Retinal pigment epithelial cell (primary cell): ENCODE measurements at places on chromosomes 5 and 9.

DNA sequence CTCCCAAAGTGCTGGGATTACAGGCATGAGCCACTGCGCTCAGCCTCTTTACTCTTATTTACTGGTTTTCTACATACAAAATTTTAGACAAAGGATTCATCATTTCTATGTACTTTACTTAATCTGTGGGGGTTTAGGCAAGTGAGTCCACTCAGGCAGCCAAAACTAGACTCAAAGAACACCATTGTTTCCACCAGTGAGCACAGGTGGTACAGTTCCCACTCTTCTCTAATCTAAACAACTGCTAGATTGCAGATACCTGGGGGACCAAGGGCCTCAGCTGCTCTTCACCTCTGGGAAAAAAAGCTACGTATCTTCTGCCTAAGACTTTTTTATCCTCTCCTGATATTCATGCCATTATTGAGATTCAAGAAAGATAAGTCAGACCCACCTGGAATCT, 260.1 kb downstream of the EBF1 start:
- DNase-seq, result no peak

DNA sequence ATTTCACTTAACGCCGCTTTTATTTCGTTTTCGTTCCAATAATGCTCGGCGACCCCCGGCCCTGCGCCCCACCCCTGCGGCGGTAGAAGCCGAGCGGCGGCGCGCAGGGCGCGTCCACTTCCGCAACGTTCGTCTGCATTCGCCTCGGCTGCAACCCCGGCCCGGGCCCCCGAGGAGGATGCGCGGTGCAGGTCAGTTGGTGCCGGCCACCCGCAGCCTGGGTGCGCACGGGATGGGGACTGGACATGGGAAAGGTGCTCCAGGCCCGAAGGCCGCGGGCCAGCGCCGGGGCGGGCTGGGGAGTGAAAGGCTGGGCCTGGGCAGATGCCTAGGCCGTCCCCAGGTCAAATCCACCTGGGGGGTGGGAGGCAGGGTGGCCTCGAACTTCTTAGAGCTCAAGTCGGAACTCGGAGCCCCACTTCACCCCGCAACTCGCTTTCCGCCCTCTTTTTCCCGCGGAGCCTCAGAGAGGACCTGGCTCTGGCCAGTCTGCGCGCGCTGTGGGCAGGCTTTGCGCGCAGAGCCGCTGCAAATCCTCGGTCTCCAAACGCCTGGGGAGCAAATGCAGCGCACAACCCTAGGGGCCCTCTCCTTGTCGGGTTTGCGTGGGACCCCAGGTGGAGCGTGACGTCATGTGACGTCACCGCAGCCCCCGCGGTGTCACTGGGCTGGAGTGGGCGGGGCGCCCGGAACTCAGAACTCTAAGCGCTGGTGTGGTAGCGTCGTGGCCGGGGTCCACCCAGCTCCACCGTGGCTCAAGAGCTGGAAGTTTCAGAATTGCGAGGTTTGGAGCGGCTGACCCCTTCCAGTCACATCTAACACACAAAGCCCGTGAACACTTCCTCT, 3.3 kb downstream of the TLX3 start:
- DNase-seq, result no peak

- DNase-seq, result no peak
These were observed 30.4 kb downstream of the NR3C1 start for GRCh38 chr5:143373076-143373475.

GRCh38 chr5:173866243-173866857, 21.8 kb upstream of the CPEB4 start:
- DNase-seq, result no peak

GRCh38 chr5:155912291-155912690, 414.7 kb upstream of the SGCD start:
- DNase-seq, result no peak

DNA sequence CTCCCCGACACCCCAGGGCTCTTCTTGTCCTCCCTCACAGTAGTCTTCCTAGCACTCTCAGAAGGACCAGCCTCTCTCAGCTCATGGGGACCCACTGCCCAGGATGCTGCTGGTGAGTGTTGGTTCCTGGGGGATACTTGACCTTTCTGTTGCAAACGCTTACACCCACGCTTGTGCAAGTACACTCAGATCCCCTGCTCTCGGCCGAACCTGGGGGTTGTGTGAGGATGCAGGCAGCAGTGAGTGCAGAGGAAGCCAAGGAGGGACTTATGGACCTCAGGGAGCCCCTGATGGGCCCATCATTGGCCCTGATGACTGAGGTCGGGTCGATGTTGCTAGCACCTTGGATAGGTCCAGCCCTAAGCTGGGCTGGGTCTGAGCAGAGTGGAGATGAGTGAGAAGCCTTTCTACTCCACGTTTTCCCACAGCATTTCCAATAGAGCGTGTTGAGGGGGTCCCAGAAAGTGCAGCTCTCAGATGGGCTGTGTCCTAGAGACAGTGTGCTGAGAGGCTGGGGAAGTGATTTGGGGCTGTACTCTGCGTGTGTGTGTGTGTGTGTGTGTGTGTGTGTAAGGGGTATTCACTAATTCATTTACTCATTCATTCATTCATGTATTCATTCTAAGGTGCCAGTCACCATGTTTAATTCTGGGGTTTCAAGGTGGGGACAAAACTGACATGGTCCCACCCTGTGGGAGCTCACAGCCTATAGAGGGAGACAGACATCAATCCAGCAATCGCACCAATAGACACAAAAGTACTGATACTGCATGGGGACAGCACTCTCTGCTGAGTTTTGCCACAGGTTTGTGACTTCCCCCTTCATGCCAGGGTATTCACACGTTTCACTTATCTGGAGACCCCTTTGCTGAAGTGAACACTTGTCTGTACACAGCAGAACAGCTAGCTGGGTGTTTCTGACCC, 25.2 kb upstream of the PITX1 start:
- no peak for DNase-seq
